ENCODE measurements at places on chromosomes 6 and 20. TPM values are rescaled to one million over a fixed set of nuclear protein-coding genes. Genes with fewer than 3 reads are reported as not detected.

Gene ANGPT4
- not detected for total RNA-seq

Gene CST1
- not detected for total RNA-seq

Gene LST1
- 3.4 TPM for total RNA-seq

Gene SAMD5
- 0.65 TPM for total RNA-seq

Gene UBD
- 5.2 TPM for total RNA-seq

Gene COL19A1
- 0.28 TPM for total RNA-seq

Gene DPPA5
- total RNA-seq: not detected

Gene ENPP5
- 4.4 TPM for total RNA-seq

Gene CBFA2T2
- 6.0 TPM for total RNA-seq

Gene LINC00237
- total RNA-seq: not detected

Gene KCNQ2
- total RNA-seq: 1.5 TPM

Gene PLA2G7
- total RNA-seq: 0.14 TPM

Gene TPD52L1
- total RNA-seq: 23.3 TPM

Gene CYP39A1
- 7.8 TPM for total RNA-seq

Gene LPIN3
- total RNA-seq: 7.1 TPM

Gene PPARD
- 10.9 TPM for total RNA-seq

Gene AIF1
- 7.5 TPM for total RNA-seq

Gene SLC22A3
- 0.37 TPM for total RNA-seq

Gene TBPL1
- 13.4 TPM for total RNA-seq

All from pancreas (tissue), 10 donors.